Liver (tissue), 10 donors: ENCODE measurements at places on chromosomes 5 and 9.

- no peak overlapping the region for H3K27ac ChIP-seq
- H3K4me1 ChIP-seq = no peaks in the 10 kb centered on the region
- DNase-seq = no peak
- H3K36me3 ChIP-seq = no peaks in the 10 kb centered on the region
- no peak overlapping the region for H3K4me3 ChIP-seq
Measured at GRCh38 chr9:16247188-16247875, 623.1 kb downstream of the BNC2 start.

- no peaks in the 10 kb centered on the region for H3K36me3 ChIP-seq
- no peak overlapping the region for H3K27ac ChIP-seq
- no peak overlapping the region for H3K4me3 ChIP-seq
- DNase-seq = no peak
Measured at GRCh38 chr9:122192261-122192875, 32.7 kb downstream of the MORN5 start.

DNA sequence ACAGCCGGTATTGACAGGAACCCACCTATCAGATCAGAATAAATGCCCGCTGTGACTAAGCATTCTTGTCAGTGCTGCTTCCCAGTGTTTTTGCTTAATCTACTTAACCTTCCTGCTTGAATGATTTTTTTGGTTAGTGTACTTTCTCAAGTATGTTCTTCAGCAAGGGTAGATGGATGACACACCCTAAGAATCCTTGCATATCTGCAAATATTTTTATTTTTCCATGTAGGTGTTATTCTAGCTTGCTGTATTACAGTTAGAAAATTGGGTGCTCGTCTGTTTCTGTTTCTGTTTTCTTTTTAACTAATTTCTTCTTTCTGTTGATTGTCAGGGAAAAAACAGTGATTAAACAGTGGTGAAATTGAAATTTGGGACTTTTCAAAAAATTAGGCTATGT, 64.5 kb downstream of the SEC61B start:
- no peak overlapping the region for H3K4me3 ChIP-seq
- no peak overlapping the region for H3K27ac ChIP-seq
- H3K27me3 ChIP-seq = no peaks in the 10 kb centered on the region
- H3K36me3 ChIP-seq = no peaks in the 10 kb centered on the region
- no peaks in the 10 kb centered on the region for H3K4me1 ChIP-seq
- DNase-seq = no peak

DNA sequence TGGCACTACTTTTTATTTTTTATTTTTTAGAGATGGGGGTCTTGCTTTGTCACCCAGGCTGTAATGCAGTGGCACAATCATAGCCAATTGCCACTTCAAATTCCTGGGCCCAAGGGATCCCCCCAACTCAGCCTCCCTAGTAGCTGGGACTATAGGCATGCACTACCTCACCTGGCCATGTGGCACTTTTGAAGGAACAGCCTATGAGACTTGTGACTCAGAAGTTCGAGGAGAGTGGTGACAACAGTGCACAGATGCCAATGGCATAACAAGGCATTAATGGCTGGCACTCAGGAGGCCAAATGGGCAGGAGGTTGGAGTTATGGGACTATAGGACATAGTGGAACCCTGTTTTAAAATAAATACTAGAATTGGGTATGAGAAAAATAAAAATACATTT, 33.7 kb downstream of the ANKRD31 start:
- DNase-seq = no peak
- H3K36me3 ChIP-seq = no peaks in the 10 kb centered on the region
- H3K4me1 ChIP-seq = no peaks in the 10 kb centered on the region
- no peak overlapping the region for H3K27ac ChIP-seq
- no peak overlapping the region for H3K4me3 ChIP-seq
- no peaks in the 10 kb centered on the region for H3K27me3 ChIP-seq

- no peak for DNase-seq
- H3K4me1 ChIP-seq = peaks cover 42% of the 10 kb centered on the region
- no peaks in the 10 kb centered on the region for H3K36me3 ChIP-seq
- H3K4me3 ChIP-seq = no peak overlapping the region
Measured at GRCh38 chr9:113988385-113989016, 89.6 kb downstream of the AMBP start.

DNA sequence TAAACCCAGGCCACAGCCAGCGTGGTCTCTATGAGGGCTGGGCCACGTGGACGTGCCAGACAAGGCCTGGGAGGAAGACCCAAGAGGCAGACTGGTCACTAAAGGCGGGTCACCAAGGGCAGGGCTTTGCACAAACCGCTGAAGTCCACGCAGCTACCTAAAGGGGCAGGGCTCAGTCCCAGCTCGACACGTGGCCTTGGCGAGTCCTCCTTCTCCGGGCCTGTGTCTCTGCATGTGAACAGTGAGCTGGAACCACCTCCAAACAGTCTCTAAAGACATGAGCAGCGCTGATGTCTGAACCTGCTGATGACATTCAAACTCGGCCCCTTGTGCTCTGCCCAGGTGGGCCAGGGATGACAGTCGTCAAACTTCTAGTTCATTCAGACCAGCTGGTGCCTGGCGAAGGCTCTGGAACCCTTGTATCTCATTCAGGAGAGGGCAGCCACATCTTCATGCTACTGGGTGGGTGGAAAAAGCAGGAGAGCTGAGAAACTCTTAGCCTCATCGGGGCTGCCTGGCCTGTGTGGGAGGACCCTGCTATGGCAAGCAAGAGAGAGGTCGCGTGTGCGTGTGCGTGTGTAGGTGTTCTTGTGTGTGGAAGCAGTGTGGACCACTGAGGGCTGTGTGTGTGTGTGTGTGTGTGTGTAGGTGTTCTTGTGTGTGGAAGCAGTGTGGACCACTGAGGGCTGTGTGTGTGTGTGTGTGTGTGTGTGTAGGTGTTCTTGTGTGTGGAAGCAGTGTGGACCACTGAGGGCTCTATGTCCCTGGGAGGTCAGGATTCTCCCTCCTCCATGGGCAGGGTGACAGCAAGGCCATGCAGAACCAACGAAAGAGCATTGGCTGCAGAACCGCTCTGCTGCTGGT, 14.1 kb upstream of the SLC25A51 start:
- no peak overlapping the region for H3K27ac ChIP-seq
- no peaks in the 10 kb centered on the region for H3K27me3 ChIP-seq
- H3K36me3 ChIP-seq = peaks cover 12% of the 10 kb centered on the region
- H3K4me3 ChIP-seq = no peak overlapping the region

DNA sequence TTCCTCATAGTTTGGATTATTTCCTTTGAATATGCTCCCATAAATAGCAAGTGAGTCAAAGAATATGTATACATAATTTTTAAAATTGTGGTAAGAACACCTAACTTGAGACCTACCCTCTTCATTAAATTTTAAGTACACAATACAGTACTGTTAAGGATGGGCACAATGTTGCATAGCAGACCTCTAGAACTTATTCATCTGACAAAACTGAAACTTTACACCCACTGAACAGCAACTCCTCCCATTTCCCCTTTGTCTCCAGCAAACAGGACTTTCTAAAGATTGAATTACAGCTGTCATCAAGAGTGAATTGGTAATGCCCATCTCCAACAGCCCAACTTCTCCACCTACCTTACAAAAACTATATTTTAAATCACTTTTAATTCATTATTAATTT, 388.9 kb downstream of the HTR1A start:
- no peak overlapping the region for H3K4me3 ChIP-seq
- no peaks in the 10 kb centered on the region for H3K4me1 ChIP-seq
- no peaks in the 10 kb centered on the region for H3K27me3 ChIP-seq
- no peak overlapping the region for H3K27ac ChIP-seq
- no peaks in the 10 kb centered on the region for H3K36me3 ChIP-seq
- DNase-seq = no peak

GRCh38 chr9:34484678-34485077, 26.1 kb downstream of the DNAI1 start:
- H3K27ac ChIP-seq = no peak overlapping the region
- no peaks in the 10 kb centered on the region for H3K4me1 ChIP-seq

- DNase-seq = no peak
- H3K27ac ChIP-seq = no peak overlapping the region
- no peaks in the 10 kb centered on the region for H3K36me3 ChIP-seq
- H3K4me3 ChIP-seq = no peak overlapping the region
- H3K27me3 ChIP-seq = no peaks in the 10 kb centered on the region
Measured at GRCh38 chr5:133291524-133291923, 239.7 kb downstream of the HSPA4 start.

GRCh38 chr9:107693625-107694326, 204.2 kb upstream of the KLF4 start:
- no peak for DNase-seq
- no peak overlapping the region for H3K27ac ChIP-seq
- no peaks in the 10 kb centered on the region for H3K4me1 ChIP-seq
- H3K36me3 ChIP-seq = no peaks in the 10 kb centered on the region
- H3K4me3 ChIP-seq = no peak overlapping the region

DNA sequence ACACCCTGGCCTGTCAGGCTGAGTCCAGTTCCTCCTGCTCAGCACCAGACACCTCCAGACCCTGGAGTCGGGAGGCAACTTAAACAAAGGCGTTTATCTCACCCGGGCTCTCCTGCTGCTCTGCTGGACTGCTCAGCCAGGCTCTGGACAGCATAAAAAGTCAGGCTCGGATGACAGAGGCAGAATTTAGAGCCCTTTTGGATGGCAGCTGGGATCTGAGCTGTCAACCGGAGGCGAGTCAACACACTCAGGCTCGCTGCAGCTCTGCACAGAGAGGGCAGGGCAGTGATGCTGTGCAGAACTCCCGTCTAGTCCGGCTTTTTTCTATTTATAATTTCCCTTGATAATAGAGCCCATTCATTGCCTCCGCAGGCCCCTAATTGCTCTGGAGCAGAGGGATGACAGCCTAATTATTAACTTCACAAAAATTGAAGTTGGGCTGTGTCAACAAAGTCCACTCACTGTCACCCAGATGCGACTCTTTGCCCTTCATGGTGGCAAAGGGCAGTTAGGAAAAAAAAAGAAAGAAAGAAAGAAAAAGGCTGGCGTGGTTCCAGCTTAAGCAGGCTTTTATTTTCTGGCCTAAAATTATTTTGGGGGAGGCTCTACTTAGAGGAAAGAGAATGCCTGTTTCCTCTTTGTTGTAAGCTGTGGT, 37.6 kb downstream of the STC2 start:
- no peaks in the 10 kb centered on the region for H3K4me1 ChIP-seq
- H3K36me3 ChIP-seq = no peaks in the 10 kb centered on the region
- H3K27ac ChIP-seq = no peak overlapping the region
- no peaks in the 10 kb centered on the region for H3K27me3 ChIP-seq
- H3K4me3 ChIP-seq = no peak overlapping the region

DNA sequence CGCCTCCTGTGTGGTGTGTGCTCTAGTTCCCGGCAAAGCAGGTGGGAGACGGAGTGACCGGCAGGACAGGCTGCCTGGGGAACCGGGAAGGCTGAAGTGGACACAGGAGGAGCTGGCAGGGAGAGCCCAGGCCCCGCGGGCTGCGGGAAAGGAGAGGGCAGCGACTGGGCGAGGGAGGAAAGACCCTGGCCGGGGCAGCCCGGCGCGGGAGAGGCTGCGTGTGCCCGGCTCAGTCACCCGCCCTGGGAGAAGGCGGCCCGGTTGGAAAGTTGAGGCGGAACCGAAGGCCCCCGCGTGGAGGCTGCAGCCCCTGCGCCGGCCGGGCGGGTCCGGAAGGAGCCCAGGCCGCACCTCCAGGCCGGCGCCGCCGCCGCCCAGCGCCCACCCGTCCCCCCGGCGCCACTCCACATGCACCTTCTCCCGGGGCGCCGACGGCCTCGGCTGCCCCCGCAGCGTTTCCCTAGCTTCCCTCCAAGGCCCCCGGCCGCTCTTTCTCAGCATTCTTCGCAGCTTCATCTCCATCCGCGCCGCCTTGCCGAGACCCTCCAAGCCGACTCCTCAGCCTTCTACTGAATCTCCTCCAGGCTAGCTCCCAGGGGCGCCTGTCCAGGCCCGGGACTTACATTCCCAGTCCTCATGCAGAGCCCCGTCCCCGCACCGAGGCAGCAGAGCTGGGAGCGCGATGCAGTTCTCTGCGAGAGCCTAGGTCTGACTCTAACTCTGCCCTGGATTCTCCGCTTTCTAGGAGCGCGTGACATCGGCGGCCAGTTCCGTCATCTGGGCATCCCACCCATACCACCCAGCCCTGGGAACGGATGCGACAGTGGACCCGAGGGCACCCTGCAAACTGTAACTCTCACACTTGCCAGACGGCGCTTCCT, 152.0 kb downstream of the ERCC6L2 start:
- H3K4me1 ChIP-seq = peaks cover 19% of the 10 kb centered on the region
- no peaks in the 10 kb centered on the region for H3K27me3 ChIP-seq
- H3K4me3 ChIP-seq = peak overlapping the region; percentile 43
- H3K36me3 ChIP-seq = no peaks in the 10 kb centered on the region
- no peak overlapping the region for H3K27ac ChIP-seq

DNA sequence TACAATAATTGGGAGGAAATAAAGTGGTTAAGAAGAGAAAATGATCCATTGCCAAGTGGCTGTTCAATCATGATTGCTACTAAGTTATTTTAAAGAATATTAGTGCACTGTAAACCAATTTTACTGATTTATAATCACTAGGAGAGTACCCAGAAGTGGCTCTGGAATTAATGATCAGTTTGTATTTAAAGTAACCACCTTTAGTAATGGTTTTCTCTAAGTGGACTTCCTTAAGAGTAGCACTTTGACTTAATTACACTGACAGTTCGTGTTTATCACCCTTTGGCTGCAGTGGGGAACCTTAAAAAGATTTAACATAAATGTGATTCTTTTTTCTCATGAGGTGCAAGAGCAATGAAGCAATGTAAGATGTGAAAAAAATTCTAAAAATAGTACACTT, 310.8 kb downstream of the CDH12 start:
- no peak for DNase-seq
- no peaks in the 10 kb centered on the region for H3K27me3 ChIP-seq
- no peaks in the 10 kb centered on the region for H3K36me3 ChIP-seq
- no peaks in the 10 kb centered on the region for H3K4me1 ChIP-seq
- H3K27ac ChIP-seq = no peak overlapping the region
- H3K4me3 ChIP-seq = no peak overlapping the region

DNA sequence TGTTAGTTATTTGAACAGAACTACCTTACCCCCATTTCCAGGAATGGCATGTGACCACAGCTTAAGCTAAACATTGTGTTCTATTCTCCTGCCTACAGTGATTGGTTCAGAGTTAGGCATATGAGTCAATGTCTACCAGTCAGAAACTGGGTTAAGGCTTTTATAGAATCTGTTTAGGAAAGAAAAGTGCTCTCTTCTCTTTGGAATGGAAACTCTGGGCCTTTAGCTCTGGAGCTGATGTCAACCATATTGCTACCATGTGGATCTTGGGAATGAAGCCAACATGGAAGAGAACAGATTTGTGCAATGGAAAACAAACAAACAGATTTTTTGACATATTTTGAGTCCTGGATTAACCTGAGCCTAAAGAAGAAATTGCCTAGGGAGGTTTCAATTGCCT, 488.9 kb upstream of the TNC start:
- DNase-seq = no peak
- no peaks in the 10 kb centered on the region for H3K27me3 ChIP-seq
- no peak overlapping the region for H3K27ac ChIP-seq
- H3K4me1 ChIP-seq = no peaks in the 10 kb centered on the region
- no peak overlapping the region for H3K4me3 ChIP-seq

DNA sequence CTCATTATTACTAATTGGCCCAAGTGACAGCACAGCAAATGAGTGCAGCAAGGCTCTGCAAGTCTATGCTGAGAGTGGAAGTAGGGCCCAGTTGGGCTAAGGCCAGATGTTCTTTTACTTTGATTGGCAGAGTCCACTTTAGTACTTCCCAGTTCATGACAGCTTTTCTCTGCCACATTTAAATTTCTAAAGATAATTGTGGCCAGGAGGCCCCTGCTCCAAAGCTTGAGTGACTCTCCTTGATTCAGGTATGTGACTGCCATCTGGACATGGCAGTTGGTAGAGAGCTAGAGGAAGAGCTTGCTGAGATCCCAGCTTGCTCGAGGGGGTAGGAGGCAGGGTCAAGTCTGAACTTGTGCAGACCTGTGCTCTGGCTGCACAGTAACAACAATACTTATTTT, 154.1 kb downstream of the CARTPT start:
- no peaks in the 10 kb centered on the region for H3K36me3 ChIP-seq
- no peak for DNase-seq
- no peaks in the 10 kb centered on the region for H3K27me3 ChIP-seq
- no peaks in the 10 kb centered on the region for H3K4me1 ChIP-seq
- H3K4me3 ChIP-seq = no peak overlapping the region
- H3K27ac ChIP-seq = no peak overlapping the region
